Brain pericyte (primary cell): ENCODE measurements at places on chromosomes 12 and 14.

- DNase-seq = no peak
These were observed 46.2 kb upstream of the MAP3K9 start for GRCh38 chr14:70855486-70855885.

- no peak for DNase-seq
These were observed 327.9 kb upstream of the DIO3 start for GRCh38 chr14:101233391-101233790.

DNA sequence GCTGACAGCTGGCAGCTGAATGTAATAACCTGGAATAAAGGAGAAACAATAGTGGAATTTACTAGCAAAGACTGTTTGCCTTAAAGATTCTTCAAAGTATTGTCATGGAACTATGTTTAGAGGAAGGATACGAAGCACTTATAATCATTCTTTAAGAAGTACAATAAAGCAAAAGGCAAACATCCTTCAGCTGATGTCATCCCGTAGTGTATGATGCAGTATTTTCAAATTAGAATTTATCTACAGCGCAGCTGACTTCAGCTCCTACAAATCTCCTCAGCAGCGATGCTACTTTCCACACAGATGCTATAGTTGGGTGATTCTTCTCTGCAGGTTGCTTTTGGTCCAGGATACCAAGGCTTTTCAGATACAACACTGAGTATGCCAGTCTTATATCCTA lies 31.5 kb downstream of the CLEC1A start:
- DNase-seq = no peak

GRCh38 chr14:105108516-105108864 lies 43.3 kb upstream of the GPR132 start:
- DNase-seq = no peak

GRCh38 chr14:35304812-35305462 lies 12.8 kb downstream of the PSMA6 start:
- no peak for DNase-seq

GRCh38 chr14:64442300-64442988 lies 22.9 kb upstream of the AKAP5 start:
- no peak for DNase-seq
